ENCODE measurements at places on chromosomes 4 and X.

GRCh38 chr4:138305050-138305449, 62.9 kb upstream of the SLC7A11 start:
- DNase-seq: no peak

DNA sequence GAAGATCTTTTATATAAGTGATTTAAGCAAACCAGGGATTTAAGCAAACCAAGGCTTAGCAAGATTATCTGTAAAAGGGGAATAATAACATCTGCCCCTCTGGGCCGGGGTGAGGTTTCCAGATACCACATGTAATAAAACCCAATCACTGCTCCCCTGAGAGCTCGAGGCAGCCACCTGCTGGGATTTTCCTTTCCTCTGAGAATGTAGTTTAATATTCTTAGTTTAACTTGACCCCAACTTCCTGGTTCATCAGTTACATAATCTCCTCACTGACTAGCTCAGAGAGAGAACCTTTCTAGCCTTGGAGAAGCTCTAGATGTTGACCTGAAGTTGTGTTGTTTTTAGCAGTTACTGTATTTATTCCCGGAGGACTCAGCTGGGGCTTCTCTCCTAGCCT, 322.4 kb downstream of the ARHGAP10 start:
- no peak for DNase-seq

GRCh38 chr4:76499461-76499860, 64.4 kb downstream of the SHROOM3 start:
- no peak for DNase-seq

- no peak for DNase-seq
These were observed 1043.1 kb upstream of the TENM3 start for GRCh38 chr4:181200076-181200475.

- DNase-seq: no peak
These were observed 33.0 kb upstream of the KIAA0232 start for GRCh38 chr4:6749340-6750171.

DNA sequence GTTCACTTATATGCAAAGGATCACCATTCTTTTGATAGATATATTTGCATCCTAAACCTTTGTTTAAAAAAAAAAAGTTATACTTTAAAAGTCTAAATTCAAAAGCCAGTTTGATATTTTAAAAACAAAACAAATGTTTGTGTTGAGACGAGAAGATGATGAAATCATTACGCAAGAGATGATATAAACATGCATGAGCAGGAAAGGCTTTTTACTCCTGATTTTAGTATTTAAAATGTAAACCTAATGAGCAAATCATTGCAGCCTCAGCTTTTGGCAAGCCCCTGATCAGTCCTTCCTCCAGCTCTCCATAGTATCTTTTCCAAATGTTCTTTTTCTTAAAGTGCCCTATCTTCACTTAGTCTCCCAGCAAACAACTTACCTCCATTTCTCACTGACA, 115.6 kb downstream of the ARAP2 start:
- no peak for DNase-seq

- DNase-seq: no peak
These were observed 48.5 kb downstream of the ZCCHC12 start for GRCh38 chrX:118872102-118872566.

- DNase-seq: no peak
These were observed 124.3 kb downstream of the STIM2 start for GRCh38 chr4:26984896-26985295.

- no peak for DNase-seq
These were observed 232.5 kb upstream of the INTU start for GRCh38 chr4:127400276-127400675.

DNA sequence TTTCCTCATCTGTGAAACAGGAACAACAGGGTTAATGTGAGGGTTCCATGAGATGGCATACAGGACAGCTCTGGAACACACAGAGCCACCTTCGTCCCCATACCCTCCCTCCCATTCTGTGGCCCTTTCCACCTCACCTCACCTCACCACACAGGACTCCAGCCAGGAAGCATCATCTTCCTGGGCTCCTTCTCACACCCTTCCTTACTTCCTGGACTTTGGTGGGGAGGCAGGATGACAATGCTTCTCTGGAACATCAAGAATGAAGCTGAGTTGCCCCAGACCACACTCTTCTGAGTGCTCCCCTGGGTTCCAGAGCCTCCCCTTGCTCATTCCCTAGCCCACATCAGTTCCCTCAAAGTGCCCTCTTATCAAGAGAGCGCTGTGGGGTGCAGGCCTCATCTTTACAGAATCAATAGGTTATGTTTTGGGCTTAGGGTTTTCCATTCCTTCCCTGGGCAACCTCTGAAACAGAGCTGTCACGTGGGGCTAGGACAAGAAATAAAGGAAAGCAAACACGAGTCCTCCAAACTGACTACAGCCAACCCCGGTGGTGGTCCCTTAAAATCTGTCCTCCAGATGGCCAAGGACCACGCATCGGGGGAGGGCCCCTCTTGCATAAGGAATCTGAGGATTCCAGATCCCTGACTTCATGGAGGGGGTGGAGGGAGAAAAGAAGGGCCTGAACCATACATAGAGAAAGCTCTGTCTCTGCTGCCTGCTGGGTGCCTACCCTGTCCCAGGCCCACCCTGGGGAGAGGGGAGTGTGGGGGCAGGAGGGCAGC, 74.4 kb upstream of the ATP6AP2 start:
- no peak for DNase-seq

GRCh38 chr4:76982638-76983584, 33.4 kb downstream of the SEPTIN11 start:
- DNase-seq: no peak

DNA sequence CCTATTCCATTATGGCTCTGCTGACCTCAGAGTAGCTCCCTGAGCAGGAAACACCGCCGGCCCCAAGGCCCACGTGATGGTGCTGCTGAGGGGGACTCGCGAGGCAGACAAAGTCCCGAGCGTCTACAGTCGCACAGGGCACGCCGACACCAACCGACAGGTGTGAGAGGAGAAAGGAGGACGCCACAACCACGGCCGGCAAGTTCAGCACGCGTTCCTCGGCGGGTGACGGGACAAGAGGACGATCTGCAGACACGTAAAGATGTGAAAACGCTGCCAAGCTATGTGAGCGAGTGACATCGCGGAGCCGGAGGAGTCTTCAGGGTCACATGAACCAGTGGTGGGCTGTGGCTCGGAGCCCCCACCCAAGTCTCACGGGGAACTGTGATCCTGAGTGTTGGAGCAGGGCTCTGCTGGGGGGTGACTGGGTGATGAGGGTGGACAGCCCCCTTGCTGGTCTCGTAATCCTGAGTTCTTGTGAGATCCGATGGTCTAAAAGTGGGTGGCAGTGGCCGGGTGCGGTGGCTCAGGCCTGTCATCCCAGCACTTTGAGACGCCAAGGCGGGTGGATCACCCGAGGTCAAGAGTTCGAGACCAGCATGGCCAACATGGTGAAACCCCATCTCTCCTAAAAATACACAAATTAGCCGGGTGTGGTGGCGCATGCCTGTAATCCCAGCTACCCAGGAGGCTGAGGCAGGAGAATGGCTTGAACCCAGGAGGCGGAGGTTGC, 34.0 kb downstream of the PPP2R3B start:
- no peak for DNase-seq

DNA sequence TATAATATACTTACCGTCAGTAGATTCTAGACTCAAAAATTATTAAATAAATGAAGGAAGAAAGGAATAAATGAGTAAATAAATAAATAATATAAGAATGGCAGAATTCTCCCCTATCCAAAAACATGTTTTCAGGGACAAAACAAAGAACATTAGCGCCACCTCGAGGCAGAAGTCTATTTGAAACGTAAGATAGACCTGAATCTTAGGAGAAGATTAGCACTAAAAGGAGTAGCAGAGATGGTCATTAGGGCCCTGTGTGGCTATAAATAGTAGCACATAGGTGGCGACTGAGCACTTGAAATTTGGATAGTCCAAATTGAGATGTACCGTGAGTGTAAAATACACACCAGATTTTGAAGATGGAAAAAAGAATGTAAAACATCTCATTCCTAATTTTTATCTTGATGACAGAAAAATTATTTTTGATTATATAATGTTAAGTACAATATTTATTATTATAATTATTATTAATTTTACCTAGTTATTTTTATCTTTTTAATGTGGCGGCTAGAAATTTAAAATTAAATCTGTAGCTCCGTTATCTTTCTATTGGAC, 24.3 kb upstream of the SRD5A3 start:
- no peak for DNase-seq

DNA sequence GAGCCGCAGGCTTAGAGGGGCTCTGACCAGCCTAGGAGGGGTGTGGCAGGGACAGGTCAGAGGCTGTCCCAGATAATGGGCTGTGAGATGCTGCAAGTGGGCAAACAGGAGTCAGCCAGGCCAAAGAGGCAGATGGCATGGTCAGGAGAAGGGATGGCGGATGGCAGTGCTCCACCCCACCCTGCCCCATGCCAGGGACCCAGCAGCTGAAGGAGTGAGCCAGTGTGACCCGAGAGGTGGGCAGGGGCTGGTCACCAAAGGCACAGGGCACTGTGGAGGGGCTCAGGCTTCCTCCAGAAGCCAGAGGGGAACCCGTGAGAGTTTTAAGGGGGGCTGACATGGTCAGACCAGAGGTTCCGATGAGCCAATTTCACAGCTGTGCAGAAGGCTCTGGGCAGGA, 96.9 kb downstream of the WFS1 start:
- no peak for DNase-seq

DNA sequence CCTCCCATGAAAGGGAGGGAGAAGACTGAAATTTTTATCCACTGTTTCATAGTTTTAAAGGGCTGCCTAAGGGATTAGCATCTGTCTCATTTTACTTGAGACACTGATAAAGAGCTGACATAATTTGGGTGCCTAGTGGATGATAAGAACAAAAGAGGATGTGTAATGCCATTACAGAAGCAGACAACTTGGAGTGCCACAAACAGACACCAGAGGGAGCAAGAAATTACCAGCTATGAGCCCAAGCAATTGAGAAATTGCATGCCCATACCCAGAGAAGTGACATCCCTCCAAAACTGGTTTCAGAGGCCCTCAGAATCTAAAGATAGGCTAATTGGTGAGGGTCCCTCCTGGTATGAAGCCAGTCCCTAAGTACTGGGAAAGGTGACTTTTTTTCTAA, 38.5 kb upstream of the POU3F4 start:
- no peak for DNase-seq

DNA sequence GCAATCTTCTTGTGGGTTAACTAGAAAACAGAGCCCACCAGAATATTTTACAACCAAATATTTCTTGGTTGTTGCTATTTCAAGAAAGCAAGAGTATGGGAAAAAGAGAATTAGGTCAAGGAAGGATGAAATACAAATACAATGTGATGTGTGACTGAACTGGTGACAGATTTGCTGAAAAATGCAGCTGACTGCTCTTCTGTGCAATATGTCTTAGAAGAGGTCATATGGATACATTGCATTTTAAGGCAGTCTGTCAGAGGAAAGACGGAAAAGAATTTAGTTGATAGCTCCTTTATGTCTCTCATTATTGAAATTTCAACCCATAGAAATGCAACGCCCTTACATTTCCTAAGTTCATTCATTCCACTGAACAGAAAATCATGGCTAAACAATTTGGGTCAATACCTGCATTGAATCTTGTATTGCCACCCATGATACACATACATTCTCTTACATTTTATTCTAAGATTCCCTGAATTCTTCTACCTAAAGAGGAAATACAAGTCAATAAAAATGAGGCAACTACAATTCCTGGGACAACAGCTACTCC, 423.1 kb downstream of the ADAM29 start:
- DNase-seq: no peak

GRCh38 chr4:165381821-165382373, 3.1 kb downstream of the CPE start:
- no peak for DNase-seq

GRCh38 chr4:169385376-169385775, 114.6 kb upstream of the SH3RF1 start:
- no peak for DNase-seq

GRCh38 chrX:39309721-39310152, 508.5 kb downstream of the MID1IP1 start:
- no peak for DNase-seq

DNA sequence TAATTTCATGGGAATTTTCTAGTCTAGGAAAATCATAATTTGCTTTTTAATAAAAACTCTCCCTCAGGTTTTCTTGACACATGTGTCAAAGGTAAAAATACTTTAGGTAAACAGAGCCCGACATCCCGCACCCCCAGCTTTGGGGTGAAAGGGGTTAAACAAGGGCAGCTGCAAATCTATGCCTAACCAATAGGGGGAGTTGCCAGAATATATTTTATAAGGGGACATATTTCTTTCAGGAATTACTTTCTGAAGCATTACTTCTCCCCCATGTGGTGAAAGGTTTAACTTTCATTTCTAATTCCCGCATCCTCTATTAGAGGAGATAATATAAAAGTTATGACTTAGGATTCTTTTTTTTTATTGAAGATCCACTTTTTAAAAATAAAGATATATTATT, 53.9 kb upstream of the HEPH start:
- no peak for DNase-seq

- DNase-seq: no peak
These were observed 587.5 kb downstream of the MID1IP1 start for GRCh38 chrX:39388730-39389129.

DNA sequence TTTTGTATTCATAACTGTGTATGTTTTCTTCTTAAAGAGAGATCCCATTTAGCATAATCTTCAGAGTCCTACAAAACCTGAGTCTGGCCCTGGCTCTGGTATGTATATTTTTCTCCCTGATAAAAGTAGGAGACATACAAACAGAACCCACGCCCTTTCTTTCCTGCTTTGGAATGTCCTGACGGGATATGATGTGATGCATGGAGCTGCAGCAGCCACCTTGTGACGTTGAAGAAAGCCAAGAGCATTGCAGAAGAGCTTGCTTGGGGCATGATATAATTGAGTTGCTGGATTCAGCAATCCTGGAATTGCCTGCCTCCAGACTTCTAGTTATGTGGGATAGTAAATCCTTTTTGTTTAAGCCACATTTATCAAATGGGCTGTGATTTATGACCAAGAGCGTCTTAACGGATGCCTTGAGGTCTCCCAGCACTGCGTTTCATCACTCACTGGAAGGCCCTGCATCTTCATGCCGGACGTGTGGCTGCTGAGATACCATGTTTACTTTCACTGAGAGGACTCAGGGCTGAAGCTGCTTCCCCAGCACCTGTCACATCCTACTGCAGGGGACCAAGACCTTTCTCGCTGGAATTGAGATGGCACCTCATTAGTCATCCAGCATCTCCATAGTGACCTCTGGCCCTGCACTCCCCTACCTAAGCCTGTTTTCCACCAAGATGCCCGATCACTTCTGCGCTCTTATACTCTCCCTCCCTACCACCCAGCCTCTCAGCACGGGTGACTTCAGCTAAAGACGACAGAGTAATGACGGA, 107.0 kb downstream of the ENPP6 start:
- no peak for DNase-seq

GRCh38 chr4:174009686-174010451, 273.6 kb downstream of the FBXO8 start:
- no peak for DNase-seq

DNA sequence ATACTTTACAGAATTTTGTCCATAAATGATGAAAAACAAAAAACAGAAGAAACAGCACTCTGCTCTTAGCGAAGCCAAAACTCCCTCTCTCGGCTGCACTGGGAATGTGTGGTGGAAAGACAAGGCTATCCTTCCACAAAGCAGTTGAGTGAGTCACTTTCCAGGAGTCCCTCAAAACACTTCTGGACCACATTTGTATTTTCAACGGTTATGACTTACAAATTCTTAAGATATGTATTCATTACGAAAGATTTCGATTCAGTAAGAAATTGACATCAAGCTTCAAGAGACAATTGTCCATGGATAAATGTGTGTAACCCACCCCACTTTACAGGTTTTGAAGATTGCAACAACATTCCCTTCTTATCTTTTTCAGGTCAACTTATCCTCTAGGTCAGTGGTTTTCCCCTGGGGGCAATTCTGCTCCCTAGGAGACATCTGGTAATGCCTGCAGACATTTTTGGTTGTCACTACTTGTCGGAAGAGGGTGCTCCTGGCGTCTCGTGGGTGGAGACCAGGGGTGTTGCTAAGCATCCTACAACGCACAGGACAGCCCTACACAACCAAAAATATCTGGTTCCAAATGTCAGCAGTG, 66.7 kb upstream of the MTNR1A start:
- DNase-seq: no peak
